ENCODE measurements at places on chromosomes 6 and 20.

DNA sequence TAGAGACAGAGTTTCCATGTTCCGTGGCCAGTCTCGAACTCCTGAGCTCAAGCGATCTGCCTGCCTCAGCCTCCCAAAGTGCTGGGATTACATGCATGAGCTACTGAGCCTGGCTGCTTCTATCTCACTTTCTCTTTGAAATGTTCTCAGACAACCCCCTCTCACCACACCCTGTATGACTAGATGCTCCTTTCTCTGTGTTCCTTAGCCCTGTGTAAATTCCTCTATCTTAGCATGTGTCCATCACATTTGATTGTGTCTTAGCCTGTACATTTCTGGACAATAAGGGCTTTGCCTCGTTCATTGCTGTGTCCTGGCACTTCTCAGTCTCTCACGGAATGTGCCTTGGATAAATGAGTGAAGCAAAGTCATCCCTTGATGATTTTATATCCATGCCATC lies 168.1 kb upstream of the SCGN start:
- no peak for DNase-seq

GRCh38 chr20:24587384-24588046 lies 118.1 kb downstream of the SYNDIG1 start:
- DNase-seq = no peak

DNA sequence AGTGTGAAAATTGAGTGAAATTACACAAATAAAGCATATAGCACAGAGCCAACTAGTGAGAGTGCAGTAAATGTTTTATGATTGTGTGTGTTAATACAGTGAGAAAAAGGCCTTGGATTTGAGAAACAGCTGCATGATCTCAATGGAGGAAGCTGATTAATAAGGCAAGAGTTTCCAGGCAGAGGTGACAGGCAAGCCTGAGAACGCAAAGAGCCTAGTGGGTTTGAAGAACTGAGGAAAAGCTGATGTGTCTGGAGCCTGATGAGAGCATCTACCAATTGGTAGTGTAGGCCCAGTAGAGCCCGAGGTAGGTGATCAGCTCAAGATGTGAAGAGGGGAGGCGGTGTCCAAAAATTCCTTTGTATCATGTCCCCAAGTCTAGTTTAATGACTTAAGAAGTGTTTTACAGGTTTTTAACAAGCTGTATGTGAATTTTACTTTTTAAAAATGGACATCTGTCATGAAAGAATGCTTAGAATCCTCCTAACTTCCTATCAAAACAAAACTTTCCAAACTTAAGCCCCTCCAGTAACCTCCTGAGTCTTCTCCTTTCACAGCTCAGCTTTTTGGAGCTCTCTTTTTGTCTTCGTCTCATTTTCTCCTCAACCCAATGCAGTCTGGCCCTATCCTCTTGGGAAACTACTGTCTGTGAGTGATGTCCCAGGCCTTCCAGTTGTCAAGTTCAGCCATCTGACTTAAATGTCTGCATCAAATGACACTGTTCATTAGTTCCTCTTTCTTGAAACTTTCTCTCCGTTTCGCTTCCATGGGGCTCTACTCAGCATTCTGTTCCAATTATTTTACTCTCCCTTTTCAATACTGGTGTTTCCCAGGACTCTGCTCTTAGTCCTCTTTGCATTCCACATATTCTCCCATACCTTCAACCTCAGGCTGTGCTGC lies 1.2 kb downstream of the CDC40 start:
- no peak for DNase-seq

DNA sequence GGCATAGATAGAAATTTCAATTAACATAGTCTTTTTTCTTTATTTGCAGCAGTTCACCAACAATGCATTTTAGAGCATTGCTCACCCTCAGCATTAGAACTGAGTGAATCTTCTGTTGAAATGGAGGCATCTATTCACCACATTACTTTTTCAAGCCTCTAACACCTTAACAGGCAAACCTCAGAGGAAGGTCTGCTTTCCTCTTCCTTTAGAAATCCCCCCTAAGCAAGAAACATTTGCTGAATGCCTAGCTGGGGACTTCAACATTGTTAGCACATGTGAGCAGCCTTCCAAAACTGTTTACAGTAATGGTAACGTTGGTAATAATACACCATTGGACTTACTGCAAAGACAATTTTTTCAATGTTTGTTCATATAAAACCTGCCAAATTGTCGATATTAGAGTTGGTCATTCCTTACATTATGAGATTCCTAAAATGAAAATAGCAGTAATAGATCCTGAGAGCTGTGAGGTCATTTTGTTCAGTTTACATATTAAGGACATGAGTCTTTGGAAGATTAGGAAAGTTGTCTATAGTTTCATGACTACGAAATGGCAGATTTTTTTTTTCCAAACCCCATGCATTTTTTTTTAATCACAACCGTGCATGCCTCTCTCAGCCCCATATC lies 20.6 kb upstream of the AKIRIN2 start:
- DNase-seq = no peak

DNA sequence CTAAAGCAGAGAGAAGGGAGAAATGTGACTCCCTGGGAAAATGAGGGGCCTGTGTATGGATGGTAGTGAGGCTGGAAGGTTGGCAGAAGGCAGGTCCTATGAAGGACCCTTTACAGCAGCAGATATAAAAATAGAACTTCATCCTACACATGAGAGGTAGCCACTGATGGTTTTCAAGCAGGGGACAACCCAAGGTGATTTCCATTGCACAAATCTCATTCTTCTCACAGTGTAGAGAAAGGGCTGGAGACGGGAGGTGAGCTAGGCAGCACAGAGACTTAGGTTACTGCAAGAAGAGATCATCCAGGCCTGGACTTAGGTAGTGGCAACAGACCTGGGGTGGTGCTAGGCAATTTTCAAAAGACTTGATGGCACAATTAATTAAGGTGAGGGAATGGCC lies 30.7 kb downstream of the TRAM2 start:
- DNase-seq = no peak

- no peak for DNase-seq
These were observed 67.4 kb downstream of the ECT2L start for GRCh38 chr6:138863321-138863720.

- DNase-seq = no peak
These were observed 2.3 kb downstream of the E2F3 start for GRCh38 chr6:20403766-20404640.

DNA sequence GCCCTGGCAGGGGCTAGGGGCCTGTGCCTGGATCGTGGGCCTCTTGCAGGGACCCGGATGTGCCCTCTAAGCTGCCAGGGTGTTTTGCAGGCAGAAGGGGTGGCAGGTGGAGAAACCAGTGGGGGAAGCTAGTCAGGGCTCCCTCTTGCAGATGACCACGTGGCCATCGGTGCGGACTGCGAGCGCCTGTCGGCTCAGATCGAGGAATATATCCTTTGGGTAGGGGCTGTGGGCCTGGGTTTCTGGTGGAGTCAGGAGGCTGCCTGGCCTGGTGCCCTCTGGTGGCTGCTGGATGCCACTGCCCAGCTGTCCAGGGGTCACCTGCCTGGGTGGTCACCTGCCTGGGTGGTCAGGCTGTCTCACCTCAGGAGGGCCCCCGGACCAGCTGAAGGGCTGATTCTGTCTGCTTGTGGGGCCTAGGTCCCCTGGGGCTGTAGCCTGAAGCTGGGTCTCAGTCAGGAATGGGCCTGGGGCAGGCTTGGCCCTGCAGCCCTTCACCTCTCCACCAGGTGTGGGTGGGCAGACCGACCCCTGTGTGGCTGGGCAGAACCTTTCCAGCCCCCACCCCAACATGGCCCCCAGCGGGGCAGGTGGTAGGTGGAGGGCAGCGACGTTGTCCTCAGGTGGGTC lies 6.7 kb downstream of the TCEA2 start:
- DNase-seq = no peak

DNA sequence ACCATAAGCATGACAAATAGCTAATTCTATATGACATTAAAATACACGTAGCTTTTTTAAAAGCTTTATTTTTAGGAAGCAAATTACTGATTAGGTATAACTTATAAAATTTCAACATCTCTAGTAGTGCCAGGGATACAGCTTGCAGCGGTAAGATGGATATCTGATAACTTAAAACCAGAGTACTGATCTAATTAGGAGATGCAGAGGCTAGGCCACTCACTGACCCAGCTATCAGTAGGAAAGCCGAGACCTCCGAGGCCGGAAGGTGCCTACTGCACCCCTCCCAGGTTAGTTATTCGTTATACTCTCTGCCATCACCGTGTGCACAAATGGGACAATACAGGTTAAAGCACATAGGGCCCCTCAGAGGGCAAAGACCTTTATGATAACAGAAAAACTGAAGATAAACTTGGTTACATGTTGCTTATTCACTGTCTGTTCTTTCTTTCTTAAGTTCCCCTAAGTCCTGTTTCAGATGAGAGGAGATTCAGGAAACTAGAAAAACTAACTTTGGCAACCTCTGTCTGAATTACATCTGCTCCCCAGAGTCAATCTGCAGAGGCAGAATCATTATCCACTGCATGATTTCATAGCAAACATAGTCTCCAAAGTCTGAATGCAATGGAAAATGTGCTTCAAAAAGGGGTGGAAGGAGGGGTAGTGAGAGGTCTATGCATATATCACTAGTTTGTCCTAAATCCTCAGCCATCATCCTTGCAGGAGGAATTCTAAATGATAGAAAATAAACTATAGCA lies 60.8 kb downstream of the RIPOR2 start:
- DNase-seq = no peak

GRCh38 chr20:46631212-46631869 lies 19.9 kb downstream of the SLC13A3 start:
- no peak for DNase-seq

- DNase-seq = no peak
These were observed 129.1 kb downstream of the TNFRSF21 start for GRCh38 chr6:47180633-47181032.

DNA sequence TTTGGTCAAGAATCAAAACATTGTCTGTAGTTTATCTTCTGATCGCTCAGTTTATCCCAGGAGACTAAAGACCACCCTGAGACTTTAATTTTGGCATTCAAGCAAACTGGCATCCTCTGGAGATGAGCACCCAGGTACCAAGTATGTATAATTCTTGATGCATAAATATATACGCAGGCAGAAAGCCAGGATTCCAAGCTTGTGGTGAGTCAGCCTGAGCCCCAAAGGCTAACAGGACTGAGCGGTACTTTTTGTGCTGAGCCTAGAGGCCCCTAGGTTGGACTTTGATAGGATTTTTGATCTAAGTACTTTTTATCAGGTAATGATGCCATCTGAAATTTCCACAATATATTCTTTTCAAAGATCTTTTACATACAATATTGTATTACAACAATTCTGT lies 301.3 kb downstream of the TFAP2B start:
- DNase-seq = no peak

DNA sequence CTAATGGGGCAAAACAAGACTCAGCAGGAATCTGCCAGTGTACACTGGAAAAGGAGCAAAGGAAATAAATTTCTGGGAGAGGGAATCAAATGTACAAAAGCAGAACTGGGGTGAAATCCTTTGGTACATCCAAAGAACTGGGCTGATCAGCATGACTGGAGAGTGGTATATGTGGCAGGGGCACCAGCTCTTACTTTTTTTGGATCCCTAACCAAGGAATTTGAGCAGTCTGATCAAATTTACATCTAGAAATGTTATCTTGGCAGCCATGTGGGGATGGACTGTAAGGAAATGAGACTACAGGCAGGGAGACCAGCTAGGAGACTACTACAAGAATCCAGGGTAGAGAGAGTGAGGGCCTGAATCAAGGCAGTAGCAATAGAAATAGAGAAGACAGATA lies 1.2 kb upstream of the ZSCAN31 start:
- no peak for DNase-seq

- DNase-seq = no peak
These were observed 7.2 kb downstream of the GTF3C6 start for GRCh38 chr6:110965629-110966229.

GRCh38 chr20:39523405-39523804 lies 561.3 kb downstream of the DHX35 start:
- DNase-seq = no peak

DNA sequence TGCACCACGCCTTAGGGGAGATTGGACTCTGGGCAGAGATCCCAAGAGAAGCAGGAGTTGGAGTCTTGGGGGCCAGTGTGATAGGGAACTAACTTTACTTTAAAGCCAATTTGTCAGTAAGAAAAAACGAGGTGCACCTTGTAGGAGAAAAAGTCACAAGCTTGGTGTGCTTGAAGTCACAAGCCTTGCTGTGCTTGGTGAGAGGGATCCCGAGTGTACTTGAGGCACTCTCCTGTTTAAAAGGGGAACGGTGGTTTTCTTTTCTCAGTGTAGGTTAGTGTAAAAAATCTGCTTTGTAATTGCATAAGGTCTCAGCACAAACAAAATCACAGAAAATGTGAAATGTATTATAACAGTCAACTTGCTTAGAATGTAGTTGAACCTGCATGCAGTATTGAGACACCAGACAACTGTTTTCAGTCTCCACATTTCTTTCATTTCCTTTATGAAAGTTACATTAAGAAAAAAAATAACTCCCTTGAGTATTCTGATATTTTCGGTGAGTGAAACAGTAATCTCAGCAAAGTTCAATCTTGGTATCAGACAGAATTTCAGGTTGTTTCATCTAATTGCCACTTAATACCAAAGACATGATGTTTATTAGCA lies 111.1 kb upstream of the DUSP22 start:
- DNase-seq = no peak

- no peak for DNase-seq
These were observed 61.1 kb downstream of the GRM4 start for GRCh38 chr6:34084591-34085290.

DNA sequence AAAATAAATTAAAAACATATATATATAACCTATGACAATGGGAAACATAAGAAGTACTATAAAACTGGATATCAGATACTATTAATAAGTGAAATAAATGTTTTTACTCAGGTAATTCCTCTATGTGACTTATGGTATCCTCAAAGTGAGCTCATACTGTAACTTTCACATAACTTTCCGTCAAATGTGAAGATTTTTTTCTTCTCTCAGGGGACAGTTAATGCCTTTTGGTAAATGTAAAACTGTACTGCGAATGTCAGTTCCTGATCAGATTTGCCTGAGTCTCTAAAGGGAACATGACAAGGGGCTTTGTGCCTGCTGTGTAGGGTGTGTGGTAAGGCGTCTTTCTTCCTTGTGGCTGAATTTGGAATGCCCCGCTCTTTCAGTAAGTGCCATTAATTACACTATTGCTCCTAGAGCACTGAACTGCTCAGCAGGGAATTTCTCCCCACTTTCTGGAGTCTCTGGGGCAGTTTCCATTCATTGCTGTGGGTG lies 271.8 kb downstream of the PRL start:
- DNase-seq = no peak

DNA sequence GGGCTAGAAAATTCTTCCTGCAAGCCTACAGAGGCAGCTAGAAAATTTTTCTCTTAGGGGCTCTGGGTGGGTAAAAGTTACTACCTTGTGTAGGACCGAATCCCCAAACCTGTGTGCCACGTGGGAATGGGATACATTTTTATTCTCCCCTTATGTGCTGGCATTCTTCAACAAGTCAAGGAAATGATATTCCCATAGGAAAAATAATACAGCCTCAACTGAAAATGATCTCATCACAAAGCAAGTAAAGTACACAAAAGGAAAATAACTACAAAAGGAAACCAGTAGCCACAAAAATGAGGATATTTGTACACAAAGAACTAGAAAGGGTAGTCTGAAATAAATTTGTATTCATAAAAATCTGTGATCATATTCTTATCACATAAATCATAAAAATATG lies 298.1 kb downstream of the LAMA2 start:
- DNase-seq = no peak

GRCh38 chr20:50001784-50002311 lies 19.1 kb downstream of the SNAI1 start:
- DNase-seq = no peak

- no peak for DNase-seq
These were observed 3.4 kb upstream of the TBC1D7 start for GRCh38 chr6:13331516-13332348.

All from iPS DF 6.9 (cell line).